RWPE1 (cell line): ENCODE measurements at places on chromosomes 16 and 17.

GRCh38 chr16:76035689-76036088 is 241.5 kb upstream of the CNTNAP4 start:
- DNase-seq: no peak

DNA sequence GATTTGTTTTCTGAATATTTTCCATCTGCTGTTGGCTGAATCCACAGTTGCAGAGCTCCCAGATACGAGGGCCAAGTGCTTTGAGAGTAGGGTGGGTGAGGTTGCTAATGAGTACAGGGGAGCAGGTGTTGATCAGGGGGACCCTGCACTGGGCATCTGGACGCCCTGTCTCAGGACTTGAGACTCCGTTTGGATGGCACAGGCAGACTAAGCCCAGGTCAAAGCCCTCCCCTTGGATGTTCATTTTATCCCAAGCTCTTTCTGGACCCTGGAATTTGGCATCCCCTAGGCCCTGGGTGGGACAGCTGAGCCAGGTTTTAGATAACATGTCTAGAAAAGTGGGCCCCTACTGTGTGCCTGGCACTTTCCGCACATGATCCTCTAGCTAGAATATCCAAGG is 12.1 kb downstream of the USP6 start:
- no peak for DNase-seq

DNA sequence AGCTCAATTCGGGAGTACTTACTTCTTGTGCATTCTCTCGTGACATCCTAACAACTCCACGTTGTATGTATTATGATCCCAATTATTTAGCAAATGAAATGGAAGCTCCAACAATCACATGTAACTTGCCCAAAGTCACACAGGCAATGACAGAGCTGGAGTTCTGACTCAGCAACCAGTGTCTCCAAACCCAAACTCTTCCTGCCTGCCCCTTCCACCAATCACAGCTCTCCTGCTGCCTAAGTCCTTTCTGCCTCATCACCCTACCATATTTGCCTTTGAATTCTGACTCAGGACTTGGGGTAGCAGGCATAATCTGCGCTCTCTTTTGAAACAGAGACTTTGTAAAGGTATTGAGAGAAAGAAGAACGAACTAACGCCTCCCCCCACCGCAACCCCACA is 245.2 kb upstream of the MAF start:
- no peak for DNase-seq

DNA sequence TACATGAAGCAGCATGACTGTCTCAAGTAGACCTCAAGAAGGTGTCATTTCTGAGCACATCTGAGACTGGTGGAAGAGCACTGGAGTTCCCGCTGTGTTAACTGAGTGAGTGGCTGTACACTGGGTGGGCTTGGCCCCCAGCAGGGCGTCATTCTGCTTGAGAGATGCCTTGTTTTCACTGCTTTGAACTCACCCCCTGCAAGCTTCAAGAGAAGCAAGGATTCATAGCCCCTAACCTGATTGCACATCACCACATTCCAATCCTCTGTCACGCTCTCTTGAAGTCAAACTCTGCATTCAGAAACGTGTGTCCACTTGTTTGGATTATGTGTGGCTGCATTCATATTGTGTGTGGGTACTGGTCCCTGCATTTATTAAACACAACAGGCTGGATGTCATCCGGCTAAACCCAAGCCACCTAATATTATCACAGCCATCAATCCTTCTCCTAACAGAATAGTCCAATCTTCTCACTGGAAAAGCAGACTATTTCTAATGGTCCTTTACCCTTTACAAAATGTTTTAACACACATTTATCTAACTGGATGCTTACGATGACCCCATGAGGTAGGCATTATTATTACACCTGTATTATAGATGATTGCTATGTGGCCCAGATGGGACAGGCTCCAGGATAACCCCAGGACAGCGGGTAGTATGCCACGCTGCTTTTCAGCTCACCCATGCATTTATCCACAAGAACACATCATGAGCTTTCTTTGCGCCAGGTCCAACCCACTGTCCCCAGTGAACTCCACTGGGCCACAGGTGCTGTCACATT is 76.3 kb downstream of the USP31 start:
- DNase-seq: peak; percentile 87

- no peak for DNase-seq
These were observed 3.4 kb upstream of the MLLT6 start for GRCh38 chr17:38701504-38702165.

GRCh38 chr17:81890447-81891302 is 711 bp downstream of the ALYREF start:
- DNase-seq: no peak

GRCh38 chr16:69903865-69904415 is 47.2 kb upstream of the CLEC18A start:
- DNase-seq: no peak

- no peak for DNase-seq
These were observed 6.7 kb upstream of the B9D1 start for GRCh38 chr17:19369107-19369778.

DNA sequence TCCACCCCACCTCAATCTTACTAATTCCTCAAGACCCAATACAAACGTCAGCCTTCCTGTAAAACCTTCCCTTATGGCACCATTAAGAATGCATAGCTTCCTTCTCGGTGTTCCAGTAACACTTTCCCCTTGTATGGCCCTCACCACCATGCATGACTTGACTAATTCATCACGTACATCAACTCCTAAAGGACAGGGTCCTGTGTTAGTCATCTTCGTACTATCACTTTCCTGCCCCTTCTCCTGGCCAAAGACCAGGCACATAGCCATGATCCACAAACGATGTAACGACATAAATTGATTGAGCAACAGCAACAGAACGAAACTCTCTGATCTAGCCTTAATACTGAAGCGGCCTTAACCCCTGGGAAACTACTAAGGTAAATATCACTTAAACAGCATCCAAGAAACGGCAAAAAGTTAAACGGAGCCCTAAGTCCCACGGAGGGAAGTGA is 612 bp downstream of the PSMD12 start:
- DNase-seq: no peak

DNA sequence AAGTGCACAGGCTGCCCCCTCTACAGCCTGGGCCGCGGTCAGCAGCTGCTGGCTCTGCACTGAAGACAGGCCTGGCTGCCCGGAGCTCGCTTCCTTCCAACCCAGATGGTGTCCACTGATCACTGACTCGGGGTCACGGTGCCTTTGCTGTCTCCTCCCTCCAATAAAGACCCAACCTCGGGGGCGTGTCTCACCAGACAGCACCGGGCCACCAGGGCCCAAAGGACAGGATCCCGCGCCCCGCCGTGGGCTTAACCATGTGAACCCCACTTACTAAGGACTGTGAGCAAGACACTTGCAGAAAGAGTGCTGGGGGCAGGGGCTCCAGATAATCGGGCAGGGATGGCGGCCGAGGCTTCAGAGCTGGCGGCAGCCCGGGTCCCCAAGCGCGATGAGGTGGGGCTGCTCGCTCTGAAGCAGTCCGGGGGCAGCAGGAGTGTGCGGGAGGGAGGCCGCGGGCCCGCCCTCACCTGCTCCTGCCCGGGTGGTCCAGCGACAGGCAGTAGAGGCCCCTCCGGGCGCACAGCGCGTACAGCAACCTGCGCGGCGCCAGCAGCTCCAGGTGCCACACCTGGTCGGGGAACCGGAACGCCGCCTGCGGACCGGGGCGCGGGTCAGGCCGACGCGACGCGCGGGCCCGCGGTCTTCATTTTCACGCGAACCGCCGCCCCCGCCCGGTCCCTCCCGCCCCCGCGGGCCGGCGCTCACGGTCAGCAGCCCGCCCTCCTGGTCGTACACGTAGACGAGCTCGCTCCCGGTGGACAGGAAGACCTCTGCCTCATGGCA is 502 bp downstream of the FAAP100 start:
- DNase-seq: peak; percentile 24

GRCh38 chr17:33127706-33128105 is 136.1 kb downstream of the SPACA3 start:
- peak; percentile 80 for DNase-seq

GRCh38 chr17:33583518-33584417 is 290.7 kb upstream of the ASIC2 start:
- no peak for DNase-seq

- no peak for DNase-seq
These were observed 18.8 kb upstream of the RBL2 start for GRCh38 chr16:53415504-53415903.

GRCh38 chr17:7097940-7098339 is 16.7 kb downstream of the ASGR2 start:
- DNase-seq: no peak

DNA sequence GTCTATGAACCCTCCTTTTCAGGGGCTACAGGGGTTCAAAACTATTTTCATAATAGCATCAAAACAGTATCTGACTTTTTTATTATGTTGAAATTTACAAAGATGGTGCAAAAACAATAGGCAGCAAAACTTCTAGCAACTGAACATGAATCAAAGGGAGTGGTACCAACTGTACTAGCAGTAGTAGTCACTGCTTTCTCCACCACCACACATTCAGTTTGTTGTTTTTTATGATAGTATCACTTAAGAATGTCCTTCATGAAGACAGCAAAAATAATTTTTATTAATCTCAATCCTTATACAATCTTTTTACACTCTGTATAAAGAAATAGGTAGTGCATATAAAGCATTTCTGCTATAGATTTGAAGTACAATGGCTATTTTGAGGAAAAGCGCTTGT is 47.6 kb downstream of the MED13 start:
- no peak for DNase-seq

DNA sequence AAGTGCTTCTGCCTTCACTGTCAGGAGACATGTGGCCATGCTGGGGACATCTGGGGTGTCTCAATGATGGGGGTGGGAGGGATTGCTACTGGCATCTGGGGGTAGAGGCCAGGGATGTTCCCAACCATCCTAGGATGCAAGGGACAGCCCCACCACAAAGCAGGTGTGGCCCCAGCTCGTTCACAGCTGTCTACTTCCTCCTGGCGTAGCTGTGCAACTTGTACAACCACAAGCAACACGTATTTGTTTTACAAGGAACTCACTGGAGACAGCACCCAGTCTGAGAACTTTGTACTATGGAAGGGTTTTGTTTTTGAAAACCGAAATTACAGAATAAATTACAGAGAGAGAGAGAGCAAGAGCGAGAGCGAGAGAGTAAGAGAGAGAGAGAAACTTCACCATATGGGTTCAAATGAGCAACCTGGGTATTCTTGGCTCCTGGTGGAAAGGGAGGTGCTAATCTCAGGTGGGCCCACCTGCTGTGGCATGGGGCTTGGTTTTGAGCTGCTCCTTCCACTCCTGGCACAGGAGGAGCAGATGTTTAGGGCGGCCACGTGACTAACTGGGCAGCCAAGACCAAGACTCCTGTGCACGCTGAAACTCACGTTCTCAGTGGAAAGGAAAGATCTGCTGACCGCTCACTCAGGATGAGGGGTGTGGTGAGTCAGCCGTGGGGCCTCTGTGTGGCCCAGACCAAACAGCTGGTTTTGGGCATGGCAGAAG is 17.5 kb upstream of the TNFRSF13B start:
- no peak for DNase-seq

DNA sequence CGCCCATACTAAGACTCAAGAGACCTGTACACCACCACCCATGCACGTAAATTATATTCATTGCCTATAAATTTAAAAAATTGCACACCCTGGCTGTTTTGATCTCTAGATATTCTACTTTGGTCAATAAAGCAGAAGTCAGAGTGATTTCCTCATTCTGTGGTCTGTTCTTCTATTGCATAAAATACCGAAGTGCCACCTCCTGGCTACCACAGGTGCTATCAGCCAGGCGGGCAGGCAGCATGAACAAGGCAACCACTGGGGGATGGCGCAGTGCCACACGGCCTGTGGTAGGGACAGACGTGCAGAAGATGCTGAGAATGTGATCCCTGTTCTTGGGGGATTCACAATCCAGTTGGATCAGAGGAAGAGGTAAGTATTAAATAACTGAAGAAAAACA is 122.3 kb downstream of the CDK5R1 start:
- DNase-seq: peak; percentile 45

GRCh38 chr17:1192911-1193699 is 13.3 kb upstream of the ABR start:
- DNase-seq: no peak

DNA sequence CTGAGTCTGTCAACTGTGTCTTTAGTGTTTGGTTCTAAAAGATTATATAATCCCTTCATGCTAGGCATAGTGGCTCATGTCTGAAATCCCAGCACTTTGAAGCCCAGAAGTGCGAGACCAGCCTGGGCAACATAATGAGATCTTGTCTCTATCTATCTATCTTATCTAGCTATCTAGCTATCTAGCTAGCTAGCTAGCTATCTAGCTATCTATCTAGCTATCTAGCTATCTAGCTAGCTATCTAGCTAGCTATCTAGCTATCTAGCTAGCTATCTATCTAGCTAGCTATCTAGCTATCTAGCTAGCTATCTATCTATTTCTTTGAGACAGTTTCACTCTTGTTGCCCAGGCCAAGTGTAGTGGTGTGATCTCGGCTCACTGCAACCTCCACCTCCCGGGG is 43.8 kb downstream of the SPAG9 start:
- DNase-seq: no peak

GRCh38 chr16:728890-729744 is 2.2 kb downstream of the HAGHL start:
- DNase-seq: no peak

DNA sequence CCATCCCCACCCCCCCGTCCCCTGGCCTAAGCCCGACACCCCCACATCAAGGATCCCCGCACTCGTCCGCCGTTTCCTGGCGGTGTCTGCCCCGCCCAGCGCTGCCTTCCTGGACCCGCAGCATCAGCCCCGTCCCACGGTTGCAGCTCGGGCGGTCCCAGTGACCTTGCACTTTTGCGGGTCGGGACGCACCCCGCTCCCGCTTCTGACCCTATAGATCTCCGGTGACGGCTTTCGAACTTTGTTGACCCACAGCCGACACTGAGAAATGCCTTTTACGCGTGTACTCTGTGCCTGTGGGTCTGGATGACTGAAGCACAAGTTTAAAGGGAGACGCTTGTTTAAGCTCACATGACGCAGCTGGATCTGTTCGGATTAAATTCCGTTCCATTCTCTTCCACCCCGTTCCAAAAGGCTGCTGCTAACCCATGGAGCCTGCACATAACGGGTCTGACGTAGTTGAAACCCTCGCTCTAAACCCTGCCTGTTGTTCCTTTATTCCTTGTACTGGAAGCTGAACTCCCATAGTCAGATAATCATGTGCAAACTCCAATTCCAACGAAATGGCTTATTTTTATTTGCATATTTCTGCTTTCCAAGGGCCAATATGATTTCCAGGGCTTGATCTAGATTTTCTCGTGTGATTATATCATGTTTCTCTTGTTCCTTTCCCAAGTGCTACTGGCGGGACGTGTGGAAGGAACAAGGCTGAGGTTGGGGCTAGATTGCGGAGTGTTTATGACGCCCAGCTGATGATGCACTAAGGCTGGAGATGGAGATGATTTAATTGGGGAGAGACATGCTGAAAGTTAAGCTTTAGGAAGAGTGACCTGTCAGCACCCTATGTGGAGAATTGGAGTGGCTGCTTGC is 834 bp downstream of the FLYWCH1 start:
- DNase-seq: peak; percentile 21

- DNase-seq: no peak
These were observed 9.8 kb downstream of the FSCN2 start for GRCh38 chr17:81537856-81538555.

- no peak for DNase-seq
These were observed 762 bp upstream of the BAIAP3 start for GRCh38 chr16:1332618-1333148.

- DNase-seq: no peak
These were observed 3.6 kb downstream of the EVI2B start for GRCh38 chr17:31310260-31310659.

- DNase-seq: no peak
These were observed 2.1 kb downstream of the NMT1 start for GRCh38 chr17:45063198-45063597.

GRCh38 chr16:54123766-54124165 is 162.8 kb downstream of the IRX3 start:
- DNase-seq: no peak
